Amygdala (tissue), 56 donors: ENCODE measurements at places on chromosomes 11 and 22.

DNA sequence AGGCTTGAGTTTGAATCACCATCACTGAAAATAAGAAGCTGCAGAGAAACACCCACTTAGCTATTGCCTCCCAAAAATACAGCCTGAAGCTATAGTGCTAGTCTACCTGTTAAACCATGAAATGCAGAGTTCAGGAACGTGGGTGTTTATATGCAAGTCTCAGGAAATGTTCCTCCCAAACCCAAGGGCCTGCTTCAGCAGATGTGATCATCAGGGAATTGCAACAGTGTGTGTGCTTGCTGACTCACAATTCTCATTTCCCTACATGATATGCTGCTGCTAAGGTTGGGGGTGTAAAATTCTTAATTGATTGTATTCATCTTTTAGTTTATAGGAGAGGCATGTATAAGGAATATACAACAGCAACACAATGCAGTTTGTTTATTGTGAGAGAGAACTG is 49.6 kb downstream of the NUP98 start:
- no peak for DNase-seq

DNA sequence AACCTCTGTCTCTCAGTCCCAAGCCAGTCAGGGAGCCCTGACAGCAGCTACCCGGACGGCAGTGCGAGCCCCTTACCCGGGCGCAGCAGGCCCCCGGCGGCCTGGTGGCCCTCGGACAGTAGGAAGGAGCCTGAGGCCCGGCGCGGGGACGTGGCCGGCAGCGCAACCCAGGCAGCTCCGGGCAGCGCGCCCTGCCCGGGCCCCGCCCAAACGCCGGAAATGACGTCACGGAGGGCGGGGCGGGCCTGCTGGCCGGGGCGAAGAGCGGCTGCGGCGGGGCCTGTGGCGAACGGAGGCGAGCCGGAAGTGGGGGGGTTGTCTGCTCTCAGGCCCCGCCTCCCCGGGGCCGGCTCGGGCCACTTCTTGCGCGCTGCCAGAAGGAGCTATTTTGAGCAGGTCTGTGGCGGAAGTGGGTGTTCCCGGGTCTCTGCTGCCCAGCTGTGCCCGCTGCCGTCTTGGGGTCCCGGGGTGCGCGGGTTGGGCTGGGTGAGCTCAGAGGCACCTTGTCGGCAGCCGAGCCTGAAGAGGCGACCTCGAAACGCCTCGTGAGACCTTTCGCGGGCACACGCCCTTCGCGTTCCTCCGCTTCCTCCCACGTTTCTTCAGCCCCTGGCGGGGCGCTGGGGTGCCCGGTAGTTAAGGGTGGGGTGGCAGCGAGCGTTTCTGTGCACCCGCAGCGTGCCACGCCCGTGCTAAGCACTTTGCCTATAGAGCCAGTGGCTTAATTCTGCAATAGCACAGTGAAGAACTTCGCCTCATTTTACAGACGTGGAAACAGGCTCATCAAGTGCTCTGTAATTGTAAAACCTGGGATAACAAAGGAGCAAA is at the start of gene C11orf24:
Gene C11orf24 (minus strand): TSS at position 193 of the 828 bp plus-strand sequence. CDS start 8,206 bp downstream, outside the sequence.
- DNase-seq = peak; percentile 84

GRCh38 chr11:68274306-68274705 is 2.5 kb upstream of the C11orf24 start:
- no peak for DNase-seq

DNA sequence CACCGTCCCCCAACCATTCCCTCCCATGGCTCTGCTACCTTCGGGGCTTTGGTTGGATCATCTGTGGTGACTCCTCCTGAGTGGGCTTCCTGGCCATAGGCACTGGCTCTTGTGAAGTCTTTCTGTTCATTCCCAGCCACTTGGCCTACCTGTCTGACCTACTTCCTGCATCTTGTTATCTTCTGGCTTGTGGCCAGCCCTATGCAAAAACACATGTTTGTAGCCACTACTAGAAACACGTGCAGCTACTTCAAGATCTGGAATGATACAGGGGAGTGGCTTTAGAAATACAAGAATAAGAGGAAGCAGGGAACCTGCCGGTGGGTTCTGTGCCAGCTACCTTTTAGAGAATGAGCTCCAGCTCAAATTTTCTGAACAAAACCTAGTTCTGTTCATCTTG is 20.9 kb downstream of the RCOR2 start:
- no peak for DNase-seq

GRCh38 chr11:13119361-13119760 is 110.2 kb downstream of the RASSF10 start:
- DNase-seq = no peak

DNA sequence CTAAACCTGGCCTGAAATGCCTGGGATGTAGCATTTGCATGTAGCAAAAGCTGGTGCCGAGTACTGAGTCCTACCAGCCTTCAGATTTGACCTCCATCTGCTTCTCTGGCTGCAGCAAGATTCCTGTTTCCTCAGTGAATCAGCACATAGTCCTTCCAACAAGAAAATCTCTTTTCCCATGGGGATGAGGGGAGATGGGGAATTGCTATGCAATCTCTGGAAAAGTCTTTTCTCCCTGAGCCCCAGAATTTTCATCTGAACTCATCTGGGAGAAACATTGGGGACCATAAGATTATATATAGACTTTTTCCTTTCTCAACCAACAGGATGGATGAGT is 32.0 kb upstream of the YWHAH start:
- DNase-seq = no peak

GRCh38 chr11:119721129-119722120 is 7.6 kb downstream of the NECTIN1 start:
- DNase-seq = no peak

- DNase-seq = no peak
Measured at GRCh38 chr22:17629173-17629489, 582 bp upstream of the ATP6V1E1 start.

GRCh38 chr11:75142714-75143419 is 8.0 kb upstream of the SLCO2B1 start:
- DNase-seq = peak; percentile 42

DNA sequence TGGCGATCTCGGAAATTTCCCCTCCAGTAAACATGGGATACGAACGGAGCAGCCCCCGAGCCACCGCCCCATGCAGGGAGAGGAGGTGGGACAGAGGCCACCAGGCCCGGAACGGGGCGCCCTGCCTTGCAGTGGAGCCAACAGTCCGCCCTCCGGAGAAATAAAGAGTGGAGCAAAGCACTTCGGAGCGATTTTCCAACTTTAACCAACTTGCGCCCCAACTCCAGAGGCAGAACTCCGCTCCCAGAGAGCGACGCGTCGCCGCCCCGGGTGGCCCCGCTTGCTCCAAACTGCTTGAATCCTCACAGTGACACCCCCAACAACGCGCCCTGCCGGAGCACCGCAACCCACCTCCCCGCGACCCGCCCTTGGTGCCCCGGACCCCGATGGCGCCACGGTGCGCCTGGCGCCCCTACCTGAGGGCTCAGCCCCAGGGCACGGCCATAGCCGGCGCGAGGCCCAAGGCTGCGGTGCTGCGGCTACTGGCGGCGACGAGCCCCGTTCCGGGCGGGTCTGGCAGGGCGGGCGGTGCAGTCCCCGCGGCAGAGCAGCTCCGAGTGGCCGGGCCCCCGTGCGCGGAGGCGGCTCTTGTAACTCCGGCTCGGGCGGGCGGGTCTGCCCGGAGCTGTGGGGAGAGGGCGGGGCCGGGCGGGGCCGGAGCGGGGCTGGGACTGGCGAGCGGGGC is at the start of gene AHNAK:
Gene AHNAK (minus strand): TSS at position 563 of the 685 bp plus-strand sequence. CDS start 10,708 bp downstream, outside the sequence.
- DNase-seq = no peak

DNA sequence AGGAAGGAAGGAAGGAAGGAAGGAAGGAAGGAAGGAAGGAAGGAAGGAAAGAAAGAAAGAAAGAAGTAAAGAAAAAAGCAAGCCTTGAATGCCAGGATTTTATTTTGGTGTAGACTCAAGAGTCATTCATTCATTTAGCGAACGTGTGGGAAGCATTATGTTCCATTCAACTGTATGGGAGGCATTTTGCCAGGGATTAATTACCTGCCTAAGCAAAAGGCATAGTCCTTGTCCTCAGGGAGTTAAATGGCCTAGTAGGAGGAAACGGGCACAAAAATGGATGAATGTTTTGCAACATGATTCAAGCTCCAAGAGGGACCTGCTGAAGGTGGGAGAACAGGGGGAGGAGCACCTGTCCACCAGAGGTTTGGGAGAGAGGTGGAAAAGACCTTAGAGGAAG is 16.2 kb upstream of the ZNRF3 start:
- DNase-seq = no peak

DNA sequence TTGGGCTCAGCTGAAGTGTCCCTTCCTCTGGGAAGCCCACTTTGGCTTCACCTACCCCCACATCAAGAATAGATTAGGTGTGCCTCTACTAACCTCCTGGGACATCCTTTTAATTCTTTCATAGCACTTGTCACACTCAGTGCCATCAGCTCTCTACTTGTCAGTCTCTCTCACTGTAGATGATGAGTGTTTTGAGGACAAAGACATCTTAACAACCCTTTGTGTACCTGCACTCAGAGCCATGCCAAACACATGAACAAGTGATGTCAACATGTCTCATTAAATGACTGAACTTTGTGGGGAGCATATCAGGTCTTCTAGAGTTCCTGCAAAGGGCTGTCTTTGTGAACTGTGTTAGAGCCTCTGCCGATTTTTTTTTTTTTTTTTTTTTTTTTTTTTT is 87.0 kb upstream of the AMOTL1 start:
- no peak for DNase-seq

DNA sequence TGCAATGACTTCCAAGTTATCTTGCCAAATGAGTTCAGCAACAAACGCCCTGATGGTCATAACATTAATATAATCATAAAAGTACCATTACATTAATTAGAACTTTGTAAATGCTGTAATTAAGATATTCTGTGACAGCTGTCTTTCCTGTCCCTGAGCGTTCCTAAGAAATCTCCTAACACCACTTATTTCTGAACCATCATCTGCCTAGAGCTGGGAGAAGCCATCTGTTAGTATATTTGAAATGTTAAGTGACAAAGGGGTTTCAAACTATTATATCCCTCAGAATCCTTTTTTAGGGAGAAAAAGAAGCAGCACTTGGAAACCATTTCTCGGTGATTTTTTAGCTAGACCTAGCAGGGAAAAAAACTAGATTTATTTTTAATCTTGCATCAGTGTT is 657.5 kb downstream of the FAM181B start:
- no peak for DNase-seq

GRCh38 chr22:19448739-19449421 is 1.4 kb upstream of the C22orf39 start:
- DNase-seq = no peak

- no peak for DNase-seq
Measured at GRCh38 chr11:125292100-125292499, 127.5 kb downstream of the PKNOX2 start.

- no peak for DNase-seq
Measured at GRCh38 chr11:120581313-120581712, 69.8 kb downstream of the GRIK4 start.

DNA sequence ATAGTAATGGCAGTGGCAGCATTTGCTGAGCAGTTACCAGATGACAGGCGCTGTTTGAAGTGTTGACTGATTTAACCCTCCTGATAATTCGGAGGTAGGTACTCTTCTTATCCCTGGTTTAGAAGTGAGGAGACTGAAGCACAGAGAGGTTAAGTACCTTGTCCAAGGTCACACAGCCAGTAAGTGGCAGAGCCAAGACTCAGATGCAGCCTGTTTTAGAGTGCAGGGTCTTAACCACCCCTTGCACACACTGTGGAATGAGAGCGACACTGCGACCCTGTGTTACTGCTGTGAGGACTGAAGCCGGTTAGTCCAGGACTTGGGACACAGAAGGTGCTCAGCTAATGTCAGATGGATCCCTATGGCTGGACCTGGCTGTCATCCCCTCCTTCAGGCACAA is 34.7 kb downstream of the DAGLA start:
- DNase-seq = no peak

DNA sequence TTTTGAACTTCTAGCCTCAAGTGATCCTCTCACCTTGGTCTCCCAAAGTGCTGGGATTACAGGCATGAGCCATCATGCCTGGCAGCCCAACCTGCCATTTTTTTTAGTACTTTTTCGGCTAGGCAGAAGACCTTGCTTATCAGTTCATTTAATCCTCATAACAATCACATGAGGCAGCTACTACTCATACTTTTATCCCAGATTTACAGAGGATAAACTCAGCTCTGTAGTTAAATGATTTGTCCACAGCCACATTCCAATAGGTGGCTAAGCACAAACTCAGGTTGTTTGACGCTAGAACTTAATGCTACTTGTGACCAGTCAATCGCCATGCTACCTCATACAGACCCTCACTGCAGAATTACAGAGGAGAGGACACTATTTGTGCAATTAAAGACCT is 28.1 kb downstream of the SBF2 start:
- DNase-seq = no peak

DNA sequence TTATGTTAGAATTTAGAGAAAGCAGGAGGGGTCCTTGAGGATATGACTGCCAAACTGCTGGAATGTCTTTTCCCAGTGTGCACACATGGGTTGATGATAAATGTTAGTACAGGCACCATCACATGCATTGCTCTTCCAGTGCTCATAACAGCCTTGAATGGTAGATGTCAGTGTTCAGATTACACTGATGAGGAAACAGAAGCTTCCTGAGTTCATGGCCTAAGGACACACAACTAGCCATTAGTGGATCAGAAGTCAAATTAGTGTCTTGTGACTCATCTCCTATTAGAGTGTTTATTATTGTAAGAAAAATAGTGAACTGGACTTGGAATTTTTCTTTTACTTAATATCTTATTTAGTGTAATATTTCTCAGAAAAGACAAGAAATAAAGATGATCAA is 241.5 kb downstream of the DDX10 start:
- no peak for DNase-seq

- no peak for DNase-seq
Measured at GRCh38 chr22:20578707-20579106, 71.3 kb downstream of the MED15 start.

DNA sequence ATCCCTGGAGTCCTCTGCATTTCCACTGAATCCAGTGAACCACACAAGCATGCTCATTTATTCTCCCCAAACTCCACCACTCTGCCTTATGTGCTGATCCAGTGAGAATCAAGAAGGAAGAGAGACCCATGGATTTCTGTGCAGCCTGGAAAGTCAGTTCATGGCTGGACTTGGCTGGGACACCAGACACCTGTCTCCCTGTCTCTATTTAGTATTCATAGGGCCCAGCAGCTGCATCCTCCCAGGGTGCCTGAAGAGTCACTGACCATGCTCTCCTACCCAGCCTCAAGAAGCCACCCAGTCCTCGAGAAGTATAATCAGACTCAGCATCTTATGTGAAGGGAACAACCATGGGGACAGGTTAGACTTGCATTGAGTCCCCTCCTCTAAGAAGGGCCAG is 83.2 kb downstream of the ZNF280B start:
- no peak for DNase-seq

DNA sequence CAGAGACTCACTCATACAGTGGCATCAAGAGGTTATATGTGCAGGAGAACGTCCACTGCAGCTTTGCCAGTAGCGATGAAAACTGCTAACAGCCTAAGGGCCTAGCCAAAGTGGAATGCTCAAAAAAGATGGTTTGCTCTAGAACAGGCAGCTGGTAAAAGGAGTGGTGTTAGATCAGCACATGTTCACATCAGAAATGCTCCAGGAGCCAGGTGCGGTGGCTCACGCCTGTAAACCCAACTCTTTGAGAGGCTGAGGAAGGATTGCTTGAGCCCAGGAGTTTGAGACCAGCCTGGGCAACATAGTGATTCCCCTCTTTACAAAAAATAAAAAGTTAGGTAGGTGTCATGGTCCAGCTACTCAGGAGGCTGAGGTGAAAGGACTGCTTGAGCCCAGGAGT is 10.3 kb upstream of the TFIP11 start:
- no peak for DNase-seq

- DNase-seq = no peak
Measured at GRCh38 chr22:46026899-46027210, 49.9 kb upstream of the WNT7B start.

- no peak for DNase-seq
Measured at GRCh38 chr11:91243051-91243450, 981.6 kb upstream of the FAT3 start.

- DNase-seq = no peak
Measured at GRCh38 chr22:17161991-17162390, 2.9 kb upstream of the HDHD5 start.
